ENCODE measurements at places on chromosomes 1 and 21.

DNA sequence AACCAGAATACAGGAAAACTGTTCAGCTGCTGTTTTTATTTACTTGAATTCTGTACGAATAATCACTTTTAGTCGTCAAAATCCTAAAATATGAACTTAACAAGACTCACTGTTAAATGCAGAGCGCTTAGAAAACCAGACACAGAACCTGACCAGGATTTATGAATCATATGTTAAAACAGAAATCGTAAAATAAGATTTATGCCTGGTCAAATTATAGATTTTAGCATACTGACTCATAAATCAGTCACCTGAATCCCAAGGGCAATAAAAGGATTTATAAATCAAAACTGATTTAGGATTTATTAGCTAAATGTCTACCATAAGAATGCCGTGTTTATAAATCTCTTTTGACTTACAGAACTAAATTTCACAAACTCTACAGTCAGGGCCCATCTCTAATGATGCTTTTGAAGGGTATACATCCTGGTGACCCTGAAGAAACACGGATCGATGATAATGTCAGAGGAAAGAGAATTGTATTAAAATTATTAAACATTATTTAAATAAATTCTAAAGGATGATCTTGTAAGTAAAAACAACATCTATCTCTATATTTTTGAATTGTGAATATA lies 28.8 kb downstream of the CYYR1 start:
- DNase-seq = no peak

GRCh38 chr1:181081395-181081794 lies 7.1 kb upstream of the IER5 start:
- DNase-seq = no peak

DNA sequence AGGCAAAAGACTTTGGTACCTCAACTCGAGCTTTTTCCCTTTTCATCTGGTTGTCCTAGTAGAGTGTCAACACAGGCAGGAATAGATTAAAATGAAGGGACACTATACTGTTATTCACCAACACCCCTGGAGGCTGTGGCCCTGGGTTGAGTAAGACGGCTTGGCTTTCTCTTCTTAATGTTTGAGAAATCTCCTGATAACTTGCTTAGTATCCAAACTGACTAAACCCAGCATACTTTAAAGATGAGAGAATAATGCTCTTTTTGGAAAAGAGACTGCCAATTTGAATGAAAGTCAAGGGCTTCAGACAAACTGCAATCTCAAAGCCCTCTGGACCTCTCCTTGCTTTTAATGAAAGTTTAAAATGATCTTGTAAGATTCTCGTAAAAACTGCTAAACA lies 2.6 kb upstream of the SLC30A1 start:
- no peak for DNase-seq

- DNase-seq = no peak
These were observed 32.0 kb upstream of the TDRD10 start for GRCh38 chr1:154469844-154470560.

- DNase-seq = no peak
These were observed 292.1 kb upstream of the VAMP3 start for GRCh38 chr1:7478809-7479499.

DNA sequence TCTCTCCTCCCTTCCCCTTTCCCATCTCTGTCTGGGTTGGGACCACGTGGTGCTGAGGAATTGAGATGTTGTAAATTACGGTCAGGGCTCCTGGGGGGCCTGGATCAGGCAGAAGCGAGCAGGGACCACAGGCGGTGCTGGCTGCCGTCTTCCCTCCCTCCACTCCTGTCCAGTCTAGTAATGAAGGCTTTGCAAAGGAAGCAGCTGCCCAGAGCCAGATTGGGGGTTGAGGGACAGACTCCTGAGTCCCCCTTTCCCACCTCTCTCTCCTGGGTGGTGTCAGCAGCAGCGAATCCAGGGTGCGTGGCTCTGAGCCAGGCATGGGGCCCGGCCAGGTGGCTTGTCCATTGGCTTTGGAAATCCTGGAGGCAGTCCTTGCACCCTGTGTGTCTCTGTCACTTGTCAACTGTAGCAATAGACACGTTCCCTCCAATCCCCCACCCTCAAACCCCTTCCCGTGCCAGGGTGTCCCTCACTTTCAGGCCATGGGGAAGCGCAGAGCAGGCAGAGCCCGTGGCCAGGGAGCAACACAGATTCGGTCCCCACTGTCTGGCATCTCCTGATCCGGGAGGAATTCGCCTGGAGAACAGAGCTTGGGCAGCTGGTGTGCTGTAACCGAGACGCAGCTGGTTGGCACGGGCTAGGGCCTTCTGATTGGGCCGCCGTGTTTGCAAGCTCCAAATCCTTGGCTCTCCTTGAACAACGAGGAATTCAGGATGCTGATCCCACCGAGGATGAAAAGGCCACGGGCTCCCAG lies 64.8 kb upstream of the WNT4 start:
- DNase-seq = no peak

DNA sequence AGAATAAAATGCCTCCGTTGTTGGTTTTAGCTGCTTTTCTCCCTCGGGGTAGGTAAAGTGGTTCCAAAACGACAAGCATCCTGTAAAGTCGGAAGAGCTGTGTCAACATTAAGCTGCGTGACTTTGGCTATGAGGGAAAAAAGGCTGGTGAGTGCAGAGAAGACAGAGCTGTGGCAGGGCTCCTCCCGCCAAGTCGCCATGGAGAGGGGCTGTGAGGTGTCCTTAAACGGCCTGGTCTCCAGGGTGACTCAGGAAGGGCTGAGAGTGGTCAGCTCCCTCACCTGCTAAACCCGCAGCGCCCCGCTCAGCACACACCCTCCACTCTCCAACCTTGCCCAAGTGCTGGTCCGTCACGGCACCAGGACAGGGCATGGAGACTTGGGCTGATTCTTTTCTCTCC lies 91.6 kb upstream of the SAMD11 start:
- no peak for DNase-seq

DNA sequence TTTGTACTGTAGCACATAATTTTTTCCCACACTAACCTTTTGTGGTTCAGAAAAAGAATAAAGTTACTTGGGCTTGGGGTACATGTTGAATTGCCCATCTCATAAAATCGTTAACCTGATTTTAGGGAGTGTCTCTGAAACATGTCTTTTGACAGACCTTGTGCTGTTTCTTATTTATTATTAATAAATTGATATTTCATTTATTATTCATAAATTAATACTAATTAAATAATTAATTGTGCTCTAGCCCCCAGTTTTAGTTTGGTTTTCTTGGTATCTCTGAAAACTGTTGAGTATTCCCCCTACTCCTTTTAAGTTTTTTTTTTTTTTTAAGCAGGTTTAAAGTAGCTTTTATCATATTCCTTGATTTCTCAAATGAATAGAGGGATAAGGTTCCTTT lies 27.9 kb downstream of the CAMTA1 start:
- no peak for DNase-seq

DNA sequence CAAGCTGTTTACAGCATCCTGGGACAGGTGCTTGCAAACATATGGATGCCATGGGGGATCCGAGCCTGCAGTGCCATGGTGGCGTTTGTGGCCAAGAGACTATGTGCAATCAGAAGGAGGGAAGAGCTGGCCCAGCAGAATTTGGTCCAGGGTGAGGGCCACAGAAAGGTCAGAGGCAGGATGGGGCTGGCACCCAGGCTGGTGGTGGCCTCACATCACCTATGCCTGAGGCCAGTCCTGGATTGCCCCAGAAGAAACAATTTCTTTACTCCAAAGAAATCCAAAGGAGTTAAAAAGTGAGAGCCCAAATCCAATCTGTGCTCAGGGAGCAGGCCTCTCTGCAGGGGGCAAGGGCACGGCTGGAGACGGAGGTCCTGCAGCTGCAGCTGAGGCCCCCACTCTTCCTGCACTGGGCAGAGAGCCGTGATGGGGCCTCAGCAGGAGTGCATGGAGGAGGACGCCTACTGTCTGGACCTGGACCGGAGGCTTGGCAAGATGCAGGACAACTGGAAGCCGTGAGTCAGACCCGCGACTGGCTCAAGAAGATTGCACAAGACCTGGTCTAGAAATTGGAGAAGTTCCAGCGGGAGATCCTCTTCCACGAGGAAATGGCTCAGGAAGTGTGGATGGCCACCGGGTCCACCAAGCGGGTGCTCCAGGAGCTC lies 163.5 kb downstream of the RYR2 start:
- DNase-seq = no peak

DNA sequence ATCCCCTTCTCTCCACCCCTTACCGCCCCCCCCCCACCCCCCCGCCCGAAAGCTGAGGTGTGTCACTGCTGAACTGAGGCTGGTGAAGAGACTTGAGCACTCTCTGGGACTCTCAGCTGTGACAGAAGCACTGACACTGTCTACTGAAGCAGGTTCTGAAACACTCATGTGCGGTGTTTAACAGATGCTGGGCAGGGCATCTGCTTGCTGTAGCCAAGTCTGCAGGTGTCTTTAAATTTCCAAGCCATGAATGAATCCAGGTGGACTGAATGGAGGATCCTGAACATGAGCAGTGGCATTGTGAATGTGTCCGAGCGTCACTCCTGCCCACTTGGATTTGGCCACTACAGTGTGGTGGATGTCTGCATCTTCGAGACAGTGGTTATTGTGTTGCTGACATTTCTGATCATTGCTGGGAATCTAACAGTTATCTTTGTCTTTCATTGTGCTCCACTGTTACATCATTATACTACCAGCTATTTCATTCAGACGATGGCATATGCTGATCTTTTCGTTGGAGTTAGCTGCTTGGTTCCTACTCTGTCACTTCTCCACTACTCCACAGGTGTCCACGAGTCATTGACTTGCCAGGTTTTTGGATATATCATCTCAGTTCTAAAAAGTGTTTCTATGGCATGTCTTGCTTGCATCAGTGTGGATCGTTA lies at the start of gene GPR52:
TSS of gene GPR52 (plus strand) at position 99 of the 665 bp plus-strand sequence. CDS start at position 247, 148 bp downstream.
- no peak for DNase-seq

DNA sequence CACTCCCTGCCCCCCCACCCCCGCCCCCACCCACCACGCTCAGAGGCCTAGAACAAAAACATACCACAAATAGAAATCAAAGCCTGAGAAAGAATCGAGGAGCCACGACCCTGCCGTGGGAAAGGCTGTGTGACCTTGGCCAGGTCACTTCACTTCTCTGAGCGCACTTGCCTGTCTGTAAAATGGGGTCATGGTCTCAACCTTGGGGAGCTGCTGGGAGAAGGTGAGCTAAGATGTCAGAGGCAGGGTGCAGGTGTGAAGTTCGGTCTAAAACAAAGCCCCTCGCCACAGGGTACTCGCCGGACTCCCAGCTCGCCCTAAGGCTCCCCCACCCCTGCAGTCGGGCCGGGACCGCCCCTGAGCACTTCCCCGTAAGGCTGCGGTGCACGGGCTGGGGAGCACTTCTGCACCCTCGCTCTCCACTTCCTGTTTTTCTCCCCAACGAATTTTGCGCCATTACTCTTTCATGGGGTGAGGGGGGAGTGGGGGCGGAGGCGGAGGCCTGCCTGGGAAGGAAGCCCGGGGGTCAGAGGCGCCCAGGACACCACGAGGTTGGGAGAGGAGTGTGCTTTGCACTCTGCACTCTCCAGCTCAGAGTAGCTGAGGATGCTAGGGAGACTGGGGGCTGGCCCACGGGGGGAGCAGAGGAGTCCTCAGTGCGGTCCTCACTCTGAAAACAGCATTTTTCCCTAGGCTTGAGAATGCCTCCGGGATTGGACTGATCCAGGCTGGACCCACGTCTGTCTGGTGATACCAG lies 21.9 kb upstream of the PIK3CD start:
- DNase-seq = peak; percentile 50

- no peak for DNase-seq
These were observed 12.7 kb upstream of the PRELP start for GRCh38 chr1:203462878-203463277.

DNA sequence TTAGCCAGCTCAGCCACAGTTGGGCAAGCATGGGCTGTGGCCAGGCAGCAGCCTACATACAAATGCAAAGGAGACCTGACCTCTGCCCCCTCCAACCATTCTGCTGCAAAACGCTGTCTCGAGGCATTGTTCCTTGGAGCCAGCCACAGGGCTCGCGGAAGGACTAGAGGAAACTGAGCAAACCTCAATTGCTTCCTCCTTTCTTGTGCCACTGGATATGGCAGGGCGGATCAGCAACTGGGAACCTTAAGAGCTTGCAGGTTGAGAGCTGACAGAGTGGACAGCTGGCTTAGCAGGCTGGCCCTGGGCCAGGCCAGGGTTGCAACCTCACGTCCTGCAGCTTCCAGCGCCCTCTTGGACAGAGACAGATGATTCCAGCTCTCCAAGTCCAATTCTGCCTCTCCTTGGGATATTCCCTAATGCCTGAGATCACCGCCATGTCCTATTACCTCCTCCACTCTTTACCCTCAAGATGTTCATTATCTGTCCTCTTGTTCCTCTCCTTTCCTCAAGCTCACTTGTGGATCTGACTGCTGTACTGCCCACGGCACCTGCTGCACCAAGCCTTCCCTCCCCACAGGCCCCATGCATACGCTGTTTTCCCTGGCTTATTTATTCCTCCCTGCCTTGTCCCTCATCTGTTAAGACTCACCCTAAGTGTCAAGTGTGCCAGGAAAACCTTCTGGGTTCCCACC lies 67.5 kb downstream of the SDC3 start:
- no peak for DNase-seq

Measured in stimulated activated CD8-positive, alpha-beta memory T cell treated with anti-CD3 and anti-CD28 coated beads, Interleukin-2, amount 100 ng/mL, for 1 hour (primary cell).